ENCODE measurements at places on chromosomes 11 and 22. TPM values are rescaled to one million over a fixed set of nuclear protein-coding genes. Genes with fewer than 3 reads are reported as not detected.

- no peaks in the 10 kb centered on the region for H3K27me3 ChIP-seq
- no peaks in the 10 kb centered on the region for H3K36me3 ChIP-seq
- H3K4me1 ChIP-seq, result peaks cover 8% of the 10 kb centered on the region
- no peak for DNase-seq
Measured at GRCh38 chr22:22552630-22553029, 6.4 kb downstream of the PRAME start.

GRCh38 chr11:101292661-101293240 is 163.1 kb upstream of the PGR start:
- H3K36me3 ChIP-seq, result no peaks in the 10 kb centered on the region
- DNase-seq, result no peak
- no peak overlapping the region for H3K27ac ChIP-seq
- no peaks in the 10 kb centered on the region for H3K4me1 ChIP-seq
- H3K27me3 ChIP-seq, result no peaks in the 10 kb centered on the region

GRCh38 chr11:12502046-12502445 is 124.7 kb downstream of the PARVA start:
- no peaks in the 10 kb centered on the region for H3K4me1 ChIP-seq
- no peak overlapping the region for H3K4me3 ChIP-seq
- H3K36me3 ChIP-seq, result no peaks in the 10 kb centered on the region
- no peak for DNase-seq
- no peaks in the 10 kb centered on the region for H3K27me3 ChIP-seq

DNA sequence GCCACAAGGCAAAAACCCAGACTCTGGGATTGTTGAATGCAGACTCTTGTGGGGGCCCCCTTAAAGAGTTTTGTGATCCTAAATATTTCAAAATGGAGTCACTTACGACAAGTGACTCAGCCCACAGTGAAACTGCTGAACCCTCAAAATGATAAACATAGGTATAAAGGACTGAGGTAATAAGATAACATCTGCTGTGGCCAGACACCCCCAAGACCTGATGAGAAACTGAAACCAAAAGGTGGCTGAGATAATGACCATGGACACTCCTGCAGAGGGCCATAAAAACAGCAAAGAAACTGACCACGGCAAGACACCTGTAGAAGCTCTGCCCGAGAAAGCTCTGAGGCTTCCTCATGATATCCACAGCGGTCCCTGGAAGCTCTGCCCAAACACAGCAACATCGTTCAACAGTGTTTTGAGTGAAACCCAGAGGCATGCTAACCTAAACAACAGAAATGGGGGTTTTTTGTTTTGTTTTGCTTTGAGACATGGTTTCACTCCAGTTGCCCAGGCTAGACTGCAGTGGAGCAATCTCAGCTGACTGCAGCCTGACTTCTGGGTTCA is 1.6 kb upstream of the PLAAT4 start:
- DNase-seq, result no peak
- H3K4me3 ChIP-seq, result peak overlapping the region; percentile 78
- no peaks in the 10 kb centered on the region for H3K27me3 ChIP-seq
- H3K4me1 ChIP-seq, result peaks cover 80% of the 10 kb centered on the region
- H3K27ac ChIP-seq, result peak overlapping the region; percentile 69

- H3K27ac ChIP-seq, result peak overlapping the region; percentile 20
- peaks cover 50% of the 10 kb centered on the region for H3K4me1 ChIP-seq
- DNase-seq, result no peak
- no peaks in the 10 kb centered on the region for H3K27me3 ChIP-seq
- peaks cover 15% of the 10 kb centered on the region for H3K36me3 ChIP-seq
Measured at GRCh38 chr11:67293090-67293489, 4.0 kb downstream of the ANKRD13D start.

ASCL2 gene
- 0.55 TPM for total RNA-seq

DNA sequence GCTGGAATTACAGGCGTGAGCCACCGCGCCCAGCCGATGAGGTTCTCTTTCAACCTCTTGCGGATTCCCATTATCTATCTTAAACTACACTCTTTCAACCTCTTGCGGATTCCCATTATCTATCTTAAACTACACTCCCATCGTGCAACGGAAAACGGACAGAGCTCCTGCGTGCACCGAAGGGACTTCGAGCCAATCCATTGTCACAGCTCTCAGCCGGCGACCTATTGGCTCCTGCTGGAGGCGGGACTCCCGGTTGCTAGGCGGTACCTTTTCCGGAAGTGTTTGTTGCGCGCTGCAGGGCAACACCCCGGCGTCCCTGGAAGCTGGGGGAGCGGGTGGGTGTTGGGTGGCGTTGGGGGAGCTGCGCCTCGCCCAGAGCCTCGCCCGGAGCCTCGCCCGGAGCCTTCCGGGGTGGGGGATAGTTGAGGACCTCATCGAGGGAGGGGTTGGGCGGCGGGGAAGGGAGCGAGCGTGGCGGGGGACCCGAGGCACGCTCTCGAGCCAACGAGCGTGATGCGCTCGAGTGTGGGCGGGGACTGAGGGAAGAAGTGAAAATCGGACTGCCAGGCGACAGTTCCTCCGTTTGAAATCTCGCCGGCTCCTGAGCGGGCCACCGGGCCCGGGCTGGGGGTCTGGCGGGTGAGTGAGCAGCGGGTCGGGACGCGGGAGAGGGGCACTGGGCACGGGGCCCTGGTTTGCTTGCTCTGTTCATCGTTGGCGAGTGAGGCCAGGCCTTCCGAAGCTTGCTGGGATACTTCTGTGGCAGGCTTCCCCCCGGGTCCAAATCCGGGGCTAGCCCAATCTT is at the start of gene CEP164:
Gene CEP164, plus strand, starts transcription at position 288 of the 808 bp plus-strand sequence. CDS start 10,733 bp downstream, outside the sequence.
- peaks cover 12% of the 10 kb centered on the region for H3K4me1 ChIP-seq
- no peaks in the 10 kb centered on the region for H3K36me3 ChIP-seq
- peak within 1 kb of the TSS; percentile 82 for H3K4me3 ChIP-seq
- H3K27ac ChIP-seq, result peak within 1 kb of the TSS; percentile 90
- H3K27me3 ChIP-seq, result no peaks in the 10 kb centered on the region
- DNase-seq, result peak; percentile 90

DNA sequence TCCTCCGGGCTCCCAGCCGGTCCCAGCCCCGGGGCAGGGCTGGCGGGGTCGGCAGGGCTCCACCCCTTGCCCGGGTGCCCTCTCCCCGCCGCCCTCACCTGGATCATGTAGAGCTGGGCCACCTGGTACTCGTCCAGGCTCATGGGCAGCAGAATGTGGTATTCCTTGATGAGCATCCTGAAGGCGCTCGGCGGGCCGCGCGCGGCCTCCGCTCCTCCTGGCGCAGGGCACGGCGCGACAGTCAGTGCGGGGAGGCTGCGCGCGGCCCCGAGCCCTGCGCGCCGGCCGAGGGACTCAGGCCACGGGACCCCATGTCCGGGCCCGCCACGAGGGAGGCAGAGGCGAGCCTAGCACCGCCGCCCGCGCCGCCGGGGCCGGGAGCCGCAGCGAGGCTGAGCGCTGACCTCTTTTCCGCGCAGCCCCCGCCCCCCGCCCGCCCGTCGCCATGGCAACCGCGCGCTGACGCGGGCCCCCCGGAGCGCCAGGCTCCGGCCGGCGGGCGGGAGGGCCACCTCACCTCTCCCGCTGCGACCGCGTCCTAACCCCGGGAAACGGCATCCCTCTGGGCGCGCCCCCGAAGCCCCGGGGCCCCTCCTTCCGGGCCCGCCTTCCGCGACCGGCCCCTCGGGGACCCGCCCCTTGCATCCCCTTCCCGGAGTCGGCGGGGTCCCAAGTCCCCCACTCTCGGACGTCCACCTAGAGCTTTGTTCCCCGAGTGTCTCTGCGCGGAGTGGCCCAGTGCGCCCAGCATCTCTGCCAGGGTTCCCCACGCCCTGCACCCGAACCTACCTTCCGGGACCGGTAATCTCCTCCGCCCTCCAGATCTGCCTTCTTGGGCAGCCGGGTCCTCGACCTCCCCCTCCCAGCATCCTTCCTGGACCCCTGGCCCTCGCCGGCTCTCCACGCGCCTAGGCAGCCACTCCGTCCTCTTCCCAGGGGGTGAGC is 886 bp downstream of the PITPNM1 start:
- peak; percentile 62 for DNase-seq
- peaks cover 42% of the 10 kb centered on the region for H3K4me1 ChIP-seq
- peak overlapping the region; percentile 84 for H3K4me3 ChIP-seq
- no peaks in the 10 kb centered on the region for H3K27me3 ChIP-seq
- peaks cover 18% of the 10 kb centered on the region for H3K36me3 ChIP-seq

GRCh38 chr22:27783436-27784119 is 18.0 kb downstream of the MN1 start:
- no peaks in the 10 kb centered on the region for H3K27me3 ChIP-seq
- H3K27ac ChIP-seq, result no peak overlapping the region
- no peak overlapping the region for H3K4me3 ChIP-seq
- no peaks in the 10 kb centered on the region for H3K4me1 ChIP-seq
- no peaks in the 10 kb centered on the region for H3K36me3 ChIP-seq
- DNase-seq, result no peak

- no peak overlapping the region for H3K27ac ChIP-seq
- H3K36me3 ChIP-seq, result no peaks in the 10 kb centered on the region
- H3K4me3 ChIP-seq, result no peak overlapping the region
- H3K27me3 ChIP-seq, result no peaks in the 10 kb centered on the region
- no peak for DNase-seq
- no peaks in the 10 kb centered on the region for H3K4me1 ChIP-seq
Measured at GRCh38 chr22:30728826-30729225, 34.2 kb downstream of the OSBP2 start.

DNA sequence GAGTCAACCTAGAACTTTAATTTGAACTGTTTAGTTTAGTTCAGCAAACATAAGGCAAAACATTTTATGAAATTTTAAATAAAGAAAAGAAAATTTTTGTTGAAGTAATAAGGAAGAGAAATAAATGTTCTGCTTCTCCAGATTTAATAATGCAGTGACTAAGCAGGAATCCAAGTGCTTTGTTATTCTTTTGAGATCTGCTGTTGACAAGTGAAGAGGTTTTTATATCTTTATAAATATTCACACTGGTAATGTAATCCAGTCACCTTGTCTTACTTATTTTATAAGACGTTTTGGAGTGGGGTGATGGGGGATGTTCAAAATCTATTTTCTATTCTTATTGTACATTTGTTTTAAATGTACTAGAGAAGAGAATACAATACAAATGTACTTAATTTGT is 725.9 kb upstream of the CCDC179 start:
- H3K4me1 ChIP-seq, result no peaks in the 10 kb centered on the region
- no peak overlapping the region for H3K4me3 ChIP-seq
- no peak for DNase-seq
- H3K27ac ChIP-seq, result no peak overlapping the region
- no peaks in the 10 kb centered on the region for H3K27me3 ChIP-seq

- no peak overlapping the region for H3K4me3 ChIP-seq
- no peak overlapping the region for H3K27ac ChIP-seq
- H3K36me3 ChIP-seq, result no peaks in the 10 kb centered on the region
- peaks cover 31% of the 10 kb centered on the region for H3K4me1 ChIP-seq
- no peak for DNase-seq
- no peaks in the 10 kb centered on the region for H3K27me3 ChIP-seq
Measured at GRCh38 chr11:35103366-35104208, 35.4 kb upstream of the CD44 start.

SAA4 gene
- not detected for total RNA-seq

- H3K4me3 ChIP-seq, result no peak overlapping the region
- no peaks in the 10 kb centered on the region for H3K4me1 ChIP-seq
- H3K27ac ChIP-seq, result no peak overlapping the region
- no peaks in the 10 kb centered on the region for H3K27me3 ChIP-seq
- H3K36me3 ChIP-seq, result no peaks in the 10 kb centered on the region
Measured at GRCh38 chr11:69848201-69848600, 29.0 kb upstream of the FGF3 start.

GRCh38 chr11:121443688-121444275 is 8.3 kb upstream of the SORL1 start:
- DNase-seq, result no peak
- peaks cover 4% of the 10 kb centered on the region for H3K36me3 ChIP-seq
- H3K4me3 ChIP-seq, result no peak overlapping the region

SGSM1 gene
- total RNA-seq, result 0.31 TPM

GRCh38 chr11:128323381-128323780 is 264.0 kb downstream of the ETS1 start:
- H3K4me1 ChIP-seq, result peaks cover 95% of the 10 kb centered on the region
- DNase-seq, result peak; percentile 51
- H3K36me3 ChIP-seq, result no peaks in the 10 kb centered on the region
- no peaks in the 10 kb centered on the region for H3K27me3 ChIP-seq
- peak overlapping the region; percentile 26 for H3K4me3 ChIP-seq
